ENCODE measurements at places on chromosomes 4 and X.
A peak's percentile ranks its signal among the peaks of the same experiment; 100 is the strongest.

- DNase-seq, result no peak
These were observed 70.7 kb upstream of the NFKB1 start for GRCh38 chr4:102430461-102430910.

DNA sequence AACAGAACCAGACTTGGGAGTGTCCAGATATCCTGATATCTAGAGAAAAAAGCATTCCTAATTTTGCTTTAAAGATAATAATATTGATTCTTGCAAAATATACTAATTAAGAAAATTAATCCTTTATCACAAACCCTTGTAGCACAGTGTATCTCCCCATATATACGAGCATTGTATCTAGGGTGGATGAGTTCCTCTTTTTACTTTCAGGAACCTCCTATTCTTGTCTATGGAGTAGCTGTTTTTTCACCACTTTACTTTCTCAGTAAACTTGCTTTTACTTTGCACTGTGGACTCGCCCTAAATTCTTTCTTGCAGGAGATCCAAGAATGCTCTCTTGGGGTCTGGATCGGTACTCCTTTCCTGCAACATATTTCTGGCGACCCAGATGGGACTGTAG is 103.9 kb downstream of the GLUD2 start:
- DNase-seq, result no peak

- no peak for DNase-seq
These were observed 53.3 kb upstream of the PASD1 start for GRCh38 chrX:151510203-151510602.

DNA sequence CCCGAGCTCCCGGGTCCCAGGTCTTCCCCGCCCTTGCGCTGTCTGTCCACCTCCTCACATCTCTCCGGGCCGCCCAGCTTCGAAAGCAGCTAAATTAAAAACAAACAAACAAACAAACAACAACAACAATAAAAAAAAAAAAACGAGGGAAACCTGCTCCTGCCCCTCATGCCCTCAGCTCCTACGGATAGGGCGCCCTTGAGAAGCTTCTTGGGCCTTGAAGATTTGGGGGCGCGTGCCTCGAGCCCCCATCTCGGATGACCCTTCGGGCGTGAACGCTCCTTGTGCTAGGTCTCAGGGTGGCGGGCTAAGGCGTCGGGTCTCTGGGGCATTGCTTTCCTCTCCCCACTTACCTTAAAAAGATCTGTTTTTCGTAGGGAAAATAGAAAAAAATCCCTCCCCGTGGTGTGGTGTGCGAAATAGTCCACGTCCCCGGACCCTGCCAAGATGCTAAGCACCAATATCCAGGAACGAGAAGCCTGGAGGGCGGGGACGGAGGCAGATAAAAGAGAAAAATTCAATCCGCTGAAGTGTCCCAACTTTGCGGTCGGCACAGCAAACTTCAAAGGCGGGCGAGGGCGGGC is 603 bp downstream of the NDNF start:
- no peak for DNase-seq

DNA sequence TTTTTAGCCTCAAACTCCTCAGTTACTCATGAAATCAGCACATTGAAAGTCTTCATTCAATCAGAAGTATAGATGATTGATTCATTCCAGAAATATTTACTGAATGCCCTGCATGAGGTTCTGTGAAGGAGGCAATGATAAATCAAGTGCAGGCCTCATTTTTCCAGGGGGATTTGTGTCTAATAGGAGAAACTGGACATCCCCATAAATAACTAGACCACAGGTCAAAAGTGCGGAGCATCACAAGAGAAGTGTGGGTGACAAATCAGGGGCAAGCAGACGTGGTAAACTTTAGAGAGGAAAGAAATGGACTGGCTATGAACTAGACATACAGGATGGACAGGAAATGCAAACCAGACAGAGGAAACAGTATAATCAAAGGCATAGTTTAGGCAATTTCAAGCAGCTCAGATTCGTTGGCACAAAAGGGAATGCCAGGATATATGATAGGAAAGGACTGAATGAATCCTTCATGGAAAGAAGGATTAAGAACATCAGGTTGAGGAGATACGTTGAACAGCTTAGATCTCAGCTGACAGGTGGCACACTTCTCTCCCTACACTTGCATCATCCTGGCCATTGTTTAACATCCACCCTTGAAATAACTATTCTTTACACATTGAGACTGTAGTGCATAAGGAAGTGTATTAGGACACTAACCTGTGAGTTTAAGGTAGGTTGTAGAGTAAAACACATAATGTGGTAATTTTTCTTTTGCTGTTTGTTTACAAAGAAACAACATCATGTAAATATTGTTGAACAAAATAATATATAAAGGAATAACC is 69.6 kb upstream of the RASGEF1B start:
- DNase-seq, result no peak

GRCh38 chrX:41553688-41554087 is 106.5 kb downstream of the NYX start:
- no peak for DNase-seq

- DNase-seq, result no peak
These were observed 746.9 kb downstream of the FAT4 start for GRCh38 chr4:126061655-126062054.

GRCh38 chrX:114178126-114178525 is 405.8 kb upstream of the HTR2C start:
- DNase-seq, result no peak

- DNase-seq, result no peak
These were observed 1.6 kb downstream of the LRBA start for GRCh38 chr4:151013491-151013890.

DNA sequence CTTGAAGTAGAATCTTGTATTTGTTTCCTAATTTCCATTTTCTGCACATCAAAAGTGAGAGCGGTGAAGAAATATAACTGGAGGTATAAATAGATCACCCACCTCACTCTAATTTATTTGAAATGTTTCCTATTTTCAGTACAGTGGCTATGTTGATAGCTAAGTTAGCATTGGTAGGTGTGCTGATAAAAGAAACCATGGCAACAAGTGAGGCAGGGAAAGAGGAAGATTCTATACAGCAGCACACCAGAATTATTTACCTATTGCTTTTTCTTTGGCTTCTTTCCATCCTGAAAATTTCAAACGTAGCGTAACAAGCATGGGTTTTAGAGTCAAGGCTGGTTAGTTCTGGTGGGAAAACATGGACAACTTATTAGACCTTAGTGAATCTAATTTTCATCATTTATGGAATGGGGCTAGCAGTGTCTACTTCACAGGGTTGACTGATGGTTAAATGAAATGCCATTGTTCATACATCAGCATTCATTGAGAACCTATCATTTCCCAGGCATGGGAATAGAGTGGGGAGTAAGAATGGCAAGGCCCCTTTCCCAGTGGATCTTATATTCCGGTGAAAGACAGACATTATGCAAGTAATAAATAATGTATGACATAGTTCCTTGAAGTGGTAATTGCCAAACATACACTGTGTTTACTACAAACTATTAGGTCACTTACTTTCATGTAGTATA is 30.6 kb upstream of the CTSO start:
- DNase-seq, result no peak

DNA sequence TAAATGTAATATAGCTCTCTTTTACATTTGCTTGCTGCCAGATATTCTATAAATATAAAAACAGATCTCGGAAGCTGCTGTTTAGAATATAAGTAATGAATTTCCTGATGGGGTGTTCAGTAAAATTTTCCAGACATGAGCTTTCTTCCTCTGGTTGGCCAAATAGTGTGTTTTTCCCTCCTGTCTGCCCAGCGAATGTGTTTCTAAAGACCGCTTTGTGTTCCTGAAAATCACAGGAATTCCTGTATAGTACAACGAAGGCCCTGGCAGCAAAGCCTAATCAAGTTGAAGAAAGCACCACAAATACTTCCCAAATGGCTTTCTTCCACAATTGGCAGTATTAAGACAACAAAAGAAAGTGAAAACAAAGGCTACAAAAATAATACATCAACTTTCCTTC is 494.1 kb downstream of the INPP4B start:
- DNase-seq, result no peak

GRCh38 chr4:164946810-164947209 is 30.6 kb downstream of the TRIM61 start:
- DNase-seq, result no peak

DNA sequence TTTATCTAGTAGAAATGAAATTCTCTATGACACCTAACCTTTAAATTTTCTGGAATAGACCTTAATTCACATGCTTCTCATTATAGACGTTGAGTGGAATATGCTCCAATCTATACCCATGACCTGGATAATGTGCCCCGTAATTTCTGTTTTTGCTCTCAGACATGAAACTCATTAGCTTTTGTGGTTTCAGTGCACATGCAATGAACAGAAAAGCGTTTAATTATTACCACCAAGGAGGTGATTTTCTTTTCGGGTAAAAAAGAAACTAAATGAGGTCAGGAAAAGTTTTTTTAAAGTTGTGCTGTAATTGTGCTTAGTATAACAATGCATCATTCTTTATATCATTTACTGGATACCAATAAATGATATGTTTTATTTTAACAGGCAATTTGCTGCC is 1703.9 kb upstream of the TENM3 start:
- no peak for DNase-seq

- peak; percentile 81 for DNase-seq
These were observed 324.7 kb downstream of the LDB2 start for GRCh38 chr4:16573739-16574138.

DNA sequence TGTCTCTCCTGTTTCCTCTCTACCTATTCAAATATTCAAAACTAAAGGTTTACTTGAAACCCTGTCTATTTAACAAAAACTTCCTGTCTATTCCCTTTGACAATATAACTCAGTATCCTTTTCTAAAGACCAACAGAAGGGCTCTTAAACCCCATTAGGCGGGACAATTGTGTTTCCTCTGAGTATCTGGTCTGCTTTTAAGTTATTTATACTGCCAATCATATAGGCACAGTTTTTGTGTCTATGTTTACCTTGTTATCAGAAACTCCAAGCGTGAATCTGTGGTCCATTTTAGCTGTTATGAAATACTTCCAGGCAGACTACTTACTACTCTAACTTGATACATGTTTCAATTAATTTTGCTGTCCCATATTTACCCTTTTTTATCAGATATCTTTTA is 350.0 kb upstream of the CTSO start:
- no peak for DNase-seq

GRCh38 chrX:120664081-120664480 is 34.2 kb upstream of the C1GALT1C1 start:
- DNase-seq, result no peak

DNA sequence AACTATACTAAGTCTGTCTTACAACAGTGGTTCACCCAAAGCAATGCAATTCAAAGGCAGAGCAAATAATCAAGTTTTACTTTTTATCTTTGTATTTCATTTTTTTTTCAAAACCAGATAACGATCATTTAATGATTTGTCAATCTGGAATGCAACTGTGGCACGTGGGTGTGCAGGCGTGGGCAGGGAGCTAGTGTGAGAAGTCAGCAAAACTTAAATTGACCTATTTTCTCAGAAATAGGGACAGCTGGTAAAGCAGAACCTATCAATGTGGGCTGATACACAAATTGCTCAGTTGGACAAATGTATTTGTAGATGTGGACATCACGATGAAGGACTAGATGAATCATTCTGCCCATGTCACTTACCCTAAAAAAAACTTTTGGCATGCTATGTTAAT is 105.6 kb downstream of the CBLL2 start:
- no peak for DNase-seq

- no peak for DNase-seq
These were observed 18.8 kb upstream of the C4orf36 start for GRCh38 chr4:86910820-86911684.

DNA sequence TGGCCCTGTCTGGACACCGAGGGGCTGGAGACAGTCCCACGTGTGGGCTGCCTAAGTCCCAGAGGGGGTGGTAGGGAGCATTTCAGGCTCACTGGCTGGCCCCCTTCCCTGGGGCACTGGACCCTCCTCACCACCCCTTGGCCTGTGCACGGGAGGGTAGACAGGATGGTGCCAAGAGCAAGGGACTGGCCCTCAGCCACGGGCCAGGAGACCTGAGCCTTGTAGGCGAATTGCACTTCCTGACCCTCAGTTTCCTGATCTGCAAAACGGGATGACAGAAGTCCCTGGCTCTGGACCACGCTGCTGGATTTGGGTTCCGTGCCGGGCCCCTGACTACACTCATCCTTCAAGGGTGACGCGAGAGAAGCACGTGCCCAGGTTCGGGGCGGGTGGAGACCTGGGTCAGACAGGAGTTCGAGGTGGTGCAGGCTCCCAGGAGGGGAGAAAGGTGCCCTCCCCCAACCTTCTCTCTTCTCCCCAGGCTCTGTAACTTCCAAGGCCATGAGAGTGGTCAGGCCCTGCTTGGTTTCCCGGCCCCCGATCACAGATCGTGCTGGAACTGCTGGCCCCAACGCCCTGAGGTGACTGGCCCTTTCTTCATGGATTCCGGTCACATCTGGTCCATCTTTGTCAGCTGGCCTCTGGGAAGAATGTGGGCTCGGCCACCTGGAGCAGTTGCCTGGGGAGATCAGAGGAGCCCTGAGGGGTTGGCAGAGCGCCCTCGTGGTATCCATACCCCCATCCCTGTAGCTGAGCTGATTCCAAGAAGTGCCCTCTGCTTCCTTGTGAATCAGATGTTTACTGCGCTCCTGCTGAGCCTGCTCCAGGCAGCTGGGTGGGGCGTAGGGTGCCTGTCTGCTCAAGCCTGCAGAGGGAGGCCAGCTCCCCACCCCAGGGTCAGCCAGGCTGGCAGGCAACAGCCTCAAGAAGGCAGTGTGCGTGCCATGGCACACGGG is 3.3 kb downstream of the SH3BP2 start:
- DNase-seq, result no peak

DNA sequence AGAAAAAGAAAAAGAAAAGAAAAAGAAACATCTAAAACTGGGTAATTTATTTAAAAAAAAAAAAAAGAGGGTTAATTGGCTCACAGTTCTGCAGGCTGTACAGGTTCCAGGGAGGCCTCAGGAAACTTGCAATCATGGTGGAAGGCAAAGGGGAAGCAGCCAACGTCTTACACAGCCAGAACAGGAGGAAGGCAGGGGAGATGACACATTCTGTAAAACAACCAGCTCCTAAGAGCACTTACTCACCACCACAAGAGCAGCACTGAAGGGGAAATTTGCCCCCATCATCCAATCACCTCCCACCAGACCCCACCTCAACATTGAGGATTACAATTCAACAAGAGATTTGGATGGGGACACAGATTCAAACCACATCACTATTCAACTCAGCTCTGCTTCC is 36.8 kb upstream of the TMEM184C start:
- DNase-seq, result no peak

DNA sequence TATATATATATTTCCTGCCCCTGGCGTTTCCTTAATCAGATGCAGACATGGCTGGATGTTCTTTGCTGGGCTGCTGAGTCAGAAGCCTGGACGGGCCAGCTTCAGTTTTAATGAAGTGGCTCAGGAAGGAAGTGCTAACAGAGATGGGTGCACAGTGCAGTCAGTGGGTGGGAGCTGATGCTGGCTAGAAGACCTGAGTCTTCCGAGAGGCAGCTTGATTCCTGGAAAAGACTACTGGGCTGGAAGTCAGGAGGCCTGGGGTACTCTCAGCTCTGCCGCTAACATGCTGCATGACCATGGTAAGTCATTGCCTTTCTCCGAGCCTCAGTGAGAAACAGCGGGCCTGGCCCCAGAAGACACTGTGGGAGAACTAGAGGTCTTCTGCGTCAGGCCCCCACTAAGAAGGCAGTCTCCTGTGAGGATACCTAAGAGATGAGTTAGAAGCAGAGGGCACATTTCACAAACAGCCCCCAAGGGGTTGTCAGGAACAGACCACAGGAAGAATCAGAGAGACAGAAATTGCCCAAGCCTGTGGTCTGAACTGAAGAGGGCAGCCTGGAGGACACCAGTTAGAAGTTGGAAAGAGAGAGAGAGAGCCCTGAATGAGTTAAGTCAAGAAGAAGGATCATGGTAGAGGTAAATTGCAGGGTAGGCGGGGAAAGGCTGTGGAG is 8.3 kb upstream of the CD40LG start:
- peak; percentile 3 for DNase-seq

GRCh38 chrX:79412972-79413371 is 45.8 kb upstream of the ITM2A start:
- no peak for DNase-seq

Data from GM04504 (cell line).